ENCODE measurements at places on chromosomes 6 and 20.

- no peak for DNase-seq
Observed at GRCh38 chr6:147103694-147104093, 100.5 kb upstream of the STXBP5 start.

GRCh38 chr20:51350941-51351631 lies 191.4 kb downstream of the NFATC2 start:
- DNase-seq: no peak

- no peak for DNase-seq
Observed at GRCh38 chr20:3614466-3614865, 48.7 kb downstream of the GFRA4 start.

- no peak for DNase-seq
Observed at GRCh38 chr6:45921691-45922281, 93.9 kb downstream of the CLIC5 start.

GRCh38 chr20:33257237-33257636 lies 21.4 kb downstream of the BPIFA1 start:
- DNase-seq: no peak

All from cerebellar nuclear complex (tissue), 1 donor.